NCI-H1105 treated with DMSO at 0.1 percent for 48 hours (cell line): ENCODE measurements at places on chromosomes 13 and 19.
A peak's percentile ranks its signal among the peaks of the same experiment; 100 is the strongest.

DNA sequence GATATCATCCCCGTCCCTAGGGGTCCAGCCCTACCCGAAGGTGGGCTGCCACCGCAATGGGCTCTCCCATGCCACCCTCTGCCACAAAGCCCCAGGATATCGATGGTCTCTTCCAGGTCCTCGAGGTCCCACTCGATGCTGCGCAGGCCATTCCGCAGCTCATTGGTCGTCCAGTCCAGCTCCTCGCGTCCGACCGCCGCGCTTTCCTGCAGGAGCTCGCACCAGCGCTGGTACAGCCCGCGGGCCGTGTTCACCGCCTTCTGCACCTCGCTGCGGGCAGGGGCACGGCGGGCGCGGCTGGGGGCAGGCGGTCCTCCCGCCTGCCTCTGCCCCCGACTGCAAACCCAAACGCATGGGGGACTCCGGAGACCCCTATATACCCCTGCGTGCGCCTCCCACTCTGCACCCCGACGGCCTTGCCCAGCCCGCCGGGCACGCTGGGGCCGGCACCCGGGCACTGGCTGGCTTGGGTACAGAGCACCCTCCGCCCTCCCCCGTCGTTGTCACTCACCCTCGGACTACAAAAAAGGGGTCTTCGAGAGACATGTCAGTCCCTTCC lies 468 bp downstream of the STX10 start:
- DNase-seq, result peak; percentile 54

GRCh38 chr13:61765181-61765742 lies 349.6 kb upstream of the PCDH20 start:
- DNase-seq, result peak; percentile 26

DNA sequence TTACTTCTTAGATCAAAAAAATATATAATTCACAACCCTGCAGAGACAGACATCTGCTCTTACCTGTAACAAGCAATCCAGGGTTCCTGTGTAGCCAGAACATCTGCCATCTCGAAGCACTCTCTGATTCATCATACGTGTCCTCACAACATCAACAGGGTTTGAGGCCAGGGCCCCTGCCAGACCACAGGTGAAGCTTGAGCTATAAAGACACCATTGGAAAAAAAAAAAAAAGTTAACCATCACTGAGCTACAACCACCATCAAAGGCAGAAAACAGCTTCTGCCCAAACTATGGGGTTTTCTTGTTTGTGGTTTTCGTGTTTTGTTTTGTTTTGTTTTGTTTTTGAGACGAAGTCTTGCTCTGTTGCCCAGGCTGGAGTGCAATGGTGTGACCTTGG lies 19.3 kb downstream of the SLC25A30 start:
- no peak for DNase-seq

- DNase-seq, result peak; percentile 67
Measured at GRCh38 chr19:47013041-47013517, 6.6 kb upstream of the NPAS1 start.

DNA sequence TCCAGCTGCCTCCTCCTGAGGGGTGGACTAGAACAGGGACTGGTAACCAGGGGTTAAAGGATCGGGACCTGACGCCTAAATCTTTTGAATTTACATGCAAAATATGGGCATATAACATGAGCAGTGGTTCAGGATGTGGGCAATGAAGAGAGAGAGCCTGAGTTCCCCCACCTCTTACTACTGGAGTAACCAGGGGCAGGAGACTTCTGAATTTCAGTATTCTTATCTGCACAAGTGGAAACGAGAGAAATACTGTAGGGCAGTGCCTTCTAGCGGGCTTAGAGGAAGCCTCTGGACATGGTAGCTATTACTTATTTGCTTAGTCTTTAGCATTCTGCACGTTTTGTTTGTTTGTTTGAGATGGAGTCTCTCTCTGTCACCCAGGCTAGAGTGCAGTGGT lies 26.3 kb downstream of the BCAT2 start:
- no peak for DNase-seq

- no peak for DNase-seq
Measured at GRCh38 chr13:28751175-28751960, 32.6 kb upstream of the SLC46A3 start.

DNA sequence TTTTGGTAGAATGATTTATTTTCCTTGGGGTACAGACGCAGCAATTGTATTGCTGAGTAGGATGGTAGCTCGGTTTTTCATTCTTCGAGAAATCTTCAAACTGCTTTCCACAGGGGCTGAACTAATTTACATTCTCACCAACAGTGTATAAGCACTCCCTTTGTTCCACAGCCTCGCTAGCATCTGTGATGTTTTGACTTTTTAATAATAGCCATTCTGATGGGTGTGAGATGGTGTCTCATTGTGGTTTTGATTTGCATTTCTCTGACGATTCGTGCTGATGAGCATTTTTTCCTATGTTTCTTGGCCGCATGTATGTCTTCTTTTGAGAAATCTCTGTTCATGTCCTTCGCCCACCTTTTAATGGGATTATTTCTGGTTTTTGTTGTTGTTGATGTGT lies 54.8 kb upstream of the UQCRFS1 start:
- DNase-seq, result no peak

- DNase-seq, result no peak
Measured at GRCh38 chr13:65292488-65292901, 1937.6 kb downstream of the PCDH9 start.

DNA sequence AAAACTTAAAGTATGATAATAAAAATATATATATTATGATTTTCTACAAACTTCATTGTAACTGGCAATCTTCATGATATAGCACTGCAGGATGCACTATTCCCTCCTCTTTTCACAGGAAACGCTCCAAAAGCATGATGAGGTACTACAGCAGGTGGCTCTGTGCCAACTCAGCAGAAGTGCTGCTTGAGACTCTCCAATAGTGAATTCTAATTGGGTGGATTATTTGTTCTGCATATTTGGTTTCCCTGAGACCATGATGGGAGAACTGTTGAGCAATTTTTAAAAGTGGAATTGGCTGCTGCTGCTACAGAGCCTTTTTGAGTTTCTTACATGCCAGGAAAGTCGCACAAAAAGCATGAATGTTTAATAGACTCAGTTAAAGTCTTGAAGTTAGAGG lies 1782.4 kb upstream of the PCDH20 start:
- peak; percentile 98 for DNase-seq

GRCh38 chr13:29050719-29051118 lies 230.6 kb downstream of the MTUS2 start:
- no peak for DNase-seq

DNA sequence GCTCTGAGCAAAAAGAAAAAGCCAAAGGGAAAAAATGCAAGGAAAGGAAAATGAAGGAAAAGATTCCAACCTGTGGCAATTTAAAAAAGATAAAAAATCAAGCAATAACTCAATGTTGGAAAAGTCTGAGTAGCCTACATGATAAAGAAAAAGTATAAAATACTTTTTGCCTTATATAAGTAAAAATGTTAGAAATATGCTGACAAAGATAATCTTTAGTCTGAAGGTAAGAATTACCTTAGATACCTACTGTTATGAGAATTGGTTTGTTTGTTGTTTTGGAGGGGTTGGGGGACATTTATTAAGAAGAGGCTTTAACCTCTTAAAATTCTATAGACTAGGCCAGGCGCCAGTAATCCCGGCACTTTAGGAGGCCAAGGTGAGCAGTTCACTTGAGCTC lies 29.7 kb upstream of the CPB2 start:
- DNase-seq, result no peak

- no peak for DNase-seq
Measured at GRCh38 chr19:31282346-31282745, 66.9 kb downstream of the TSHZ3 start.

DNA sequence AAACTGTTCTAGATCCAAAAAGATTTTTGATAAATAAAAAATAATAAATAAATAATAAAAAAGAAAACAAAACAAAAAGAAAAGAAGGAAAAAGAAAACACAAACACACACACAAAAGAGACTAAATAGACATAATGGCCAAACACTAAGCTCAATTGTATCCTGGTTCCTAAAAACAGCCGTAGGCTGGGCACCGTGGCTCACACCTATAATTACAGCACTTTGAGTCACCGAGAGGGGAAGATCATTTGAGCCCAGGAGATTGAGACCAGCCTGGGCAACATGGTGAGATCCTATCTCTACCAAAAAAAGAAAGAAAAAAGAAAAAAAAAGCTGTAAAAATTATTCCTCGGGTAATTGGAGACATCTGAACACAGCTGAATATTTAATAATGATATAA lies 8.9 kb downstream of the ETHE1 start:
- no peak for DNase-seq

GRCh38 chr13:107035778-107036177 lies 467.8 kb upstream of the ARGLU1 start:
- DNase-seq, result no peak

DNA sequence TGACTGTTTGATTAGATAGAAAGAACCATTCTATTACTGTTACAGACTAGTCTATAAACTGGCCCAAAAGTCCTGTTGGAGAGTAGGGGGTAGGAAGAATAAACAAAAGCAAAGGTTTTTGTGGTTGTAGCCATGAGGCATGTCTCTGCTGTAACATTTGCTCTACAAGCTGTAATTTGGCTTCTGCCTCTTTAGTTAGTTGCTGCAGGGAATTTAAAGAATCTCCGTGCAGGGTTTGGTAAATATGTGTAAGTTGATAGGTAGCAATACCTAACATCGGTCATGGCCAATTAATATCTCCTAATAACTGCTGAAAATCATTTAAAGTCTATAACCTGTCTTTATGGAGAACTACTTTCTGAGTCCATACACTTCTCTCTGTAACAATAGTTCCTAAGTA lies 13.0 kb downstream of the FPR3 start:
- no peak for DNase-seq

DNA sequence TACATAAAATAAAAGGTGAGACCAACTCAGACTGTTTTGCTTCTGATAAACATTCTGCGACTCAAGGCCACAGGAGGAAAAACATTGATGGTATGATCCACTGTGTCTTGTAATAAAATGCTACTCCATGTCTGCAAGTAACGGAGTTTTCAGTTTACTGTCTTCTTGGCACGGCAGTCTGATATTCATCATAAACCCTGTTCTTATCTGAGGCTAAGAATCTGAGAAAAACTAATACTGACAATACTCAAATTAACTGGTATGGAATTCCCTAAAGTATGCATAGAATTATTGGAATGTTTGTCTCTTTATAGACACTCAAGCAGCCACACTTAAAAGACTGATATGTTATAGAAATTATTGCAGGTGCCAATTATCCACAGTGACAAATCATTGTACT lies 125.5 kb downstream of the TBC1D4 start:
- no peak for DNase-seq

DNA sequence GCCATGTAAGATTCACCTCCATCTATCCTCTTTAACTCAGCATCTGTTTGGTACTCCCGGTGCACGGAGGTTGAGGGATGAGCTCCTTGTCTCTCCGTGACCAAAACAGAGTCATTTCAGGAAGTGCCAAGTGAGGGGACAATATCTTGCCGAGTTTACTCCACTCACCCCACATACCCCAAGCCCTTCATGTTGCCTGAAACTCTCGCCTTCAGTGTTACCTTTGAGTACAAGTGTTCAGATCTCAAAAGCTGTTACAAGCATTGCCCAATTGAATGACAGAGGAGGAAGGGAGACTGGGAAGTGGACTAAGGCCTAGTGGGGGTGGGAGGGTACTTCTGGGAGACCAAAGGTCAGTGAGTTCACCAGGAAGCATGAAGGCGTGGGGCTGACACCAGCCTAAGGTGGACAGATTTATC lies 6.0 kb upstream of the SIGLEC12 start:
- DNase-seq, result no peak

DNA sequence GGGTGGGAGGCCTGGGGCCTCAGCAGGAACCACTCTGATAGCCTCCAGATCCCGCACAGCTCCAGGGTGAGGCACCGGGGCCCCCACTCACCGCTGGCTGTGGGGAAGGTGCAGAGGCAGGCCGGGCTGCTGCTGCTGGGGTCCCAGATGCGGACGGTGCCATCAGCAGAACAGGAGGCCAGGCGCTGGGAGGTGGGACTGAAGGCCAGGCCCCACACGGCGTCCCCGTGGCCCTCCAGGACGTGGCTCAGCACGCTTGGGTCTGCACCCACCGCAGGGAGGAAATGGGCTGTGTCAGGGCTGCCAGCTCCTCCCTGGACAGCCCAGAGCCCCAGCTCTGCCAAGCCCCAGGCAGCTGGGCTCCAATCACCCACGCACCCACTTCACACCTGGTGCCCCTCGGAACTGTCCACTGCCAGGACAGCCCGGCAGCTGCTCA lies 6.1 kb upstream of the PRKD2 start:
- DNase-seq, result no peak

GRCh38 chr13:106479929-106480328 lies 55.5 kb downstream of the EFNB2 start:
- no peak for DNase-seq

DNA sequence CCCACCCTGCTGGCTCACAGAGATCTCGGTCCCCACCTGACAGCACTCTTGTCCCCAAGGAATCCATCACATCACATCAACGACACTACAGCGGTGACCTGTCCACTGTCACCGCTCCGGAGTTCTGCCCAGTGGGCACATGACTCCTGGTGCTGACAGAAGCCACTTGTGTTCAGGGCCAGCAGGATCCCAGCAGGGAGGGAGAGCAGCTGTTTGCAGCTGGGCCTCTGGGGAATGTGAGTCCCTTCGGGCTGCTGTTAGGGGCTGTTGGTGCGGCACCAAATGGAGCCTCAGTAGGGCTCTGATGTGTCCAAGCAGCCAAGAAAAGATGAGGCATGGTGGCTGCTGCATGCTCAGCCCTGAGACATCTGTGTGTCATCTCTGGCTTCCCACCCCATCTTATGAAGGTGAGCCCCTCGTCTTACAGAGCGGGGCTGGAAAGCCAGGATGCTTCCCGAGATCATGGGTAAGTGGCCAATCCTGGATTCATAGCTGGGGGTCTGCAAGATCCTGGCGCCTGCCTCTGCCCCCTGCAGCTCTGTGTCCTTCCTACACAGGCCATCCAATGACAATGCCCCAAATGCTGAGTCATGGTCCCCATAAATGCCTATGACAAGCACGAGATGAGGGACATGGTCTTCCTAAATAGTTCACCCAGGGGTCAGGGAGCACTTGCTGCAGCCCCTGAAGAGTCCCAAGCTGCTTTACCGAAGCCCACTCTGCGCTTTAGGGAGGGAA lies 56.0 kb downstream of the F2RL3 start:
- DNase-seq, result no peak

DNA sequence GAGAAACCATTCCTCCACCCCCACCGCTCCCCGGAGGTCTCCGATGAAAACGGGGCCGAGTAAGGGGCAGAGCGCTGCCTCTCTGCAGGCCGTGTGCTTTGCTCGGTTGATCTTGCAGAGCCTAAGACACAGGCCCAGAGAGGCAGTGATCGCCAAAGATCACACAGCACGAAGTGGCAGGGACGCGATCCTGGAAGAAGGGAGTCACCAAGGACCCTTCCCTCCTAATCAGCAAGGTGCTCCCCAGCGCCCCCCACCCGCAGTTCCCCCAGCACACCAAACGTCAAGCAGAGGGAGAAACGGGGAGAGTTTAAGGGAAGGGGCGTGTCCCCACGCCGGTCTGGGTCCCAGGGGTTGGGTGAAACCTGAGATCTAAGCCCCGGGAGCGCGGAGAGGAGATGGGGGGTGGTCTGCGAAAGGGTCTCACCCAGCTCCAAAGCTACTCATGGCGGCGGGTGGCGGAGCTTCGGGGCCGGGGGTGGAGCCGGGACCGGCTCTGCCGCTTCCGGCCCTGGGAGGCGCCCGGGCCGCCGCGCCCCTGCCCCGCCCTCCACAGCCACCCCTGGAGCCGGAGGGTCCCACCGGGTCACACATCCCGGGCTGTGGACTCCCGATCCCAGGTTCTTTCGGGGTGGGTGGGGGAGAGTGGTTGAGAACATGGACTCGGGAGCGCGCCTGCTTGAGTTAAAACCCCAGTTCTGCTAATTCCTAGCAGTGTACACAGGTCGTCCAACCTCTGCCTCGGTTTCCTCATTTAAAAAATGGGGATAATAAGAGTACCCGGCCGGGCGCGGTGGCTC lies at the start of gene EML2:
Gene EML2 (minus strand): TSS at position 468 of the 800 bp plus-strand sequence. CDS start 21 bp downstream, at position 447.
- peak; percentile 28 for DNase-seq

GRCh38 chr19:34712395-34713261 lies 21.4 kb upstream of the ZNF181 start:
- DNase-seq, result peak; percentile 75
